G401 (cell line): ENCODE measurements at places on chromosomes 2 and 18.

- DNase-seq = peak; percentile 6
Observed at GRCh38 chr18:77206676-77207374, 42.8 kb upstream of the GALR1 start.

- no peak for DNase-seq
Observed at GRCh38 chr2:199940373-199940772, 14.9 kb downstream of the TYW5 start.

GRCh38 chr2:145020694-145021093 is 500.8 kb upstream of the ZEB2 start:
- DNase-seq = no peak

DNA sequence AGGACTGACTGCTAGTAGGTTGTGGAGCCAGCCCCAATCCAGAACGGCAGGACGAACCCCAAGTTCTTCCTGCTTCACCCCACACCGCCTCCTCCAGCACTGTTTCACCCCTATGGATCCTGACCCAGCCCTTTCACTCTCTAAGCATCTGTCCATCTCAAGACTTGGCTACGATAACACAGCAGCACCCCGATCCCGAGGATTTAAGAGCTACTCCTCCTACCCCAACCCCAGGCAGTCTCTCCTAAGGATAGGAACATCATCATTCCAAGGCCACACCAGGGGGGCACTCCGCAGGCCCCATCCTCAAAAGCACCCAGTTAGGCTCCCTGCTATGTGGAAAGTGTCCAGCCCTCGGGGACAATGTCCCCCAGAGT is 645 bp downstream of the KCTD18 start:
- no peak for DNase-seq

- no peak for DNase-seq
Observed at GRCh38 chr2:219769090-219769910, 141.9 kb downstream of the SLC4A3 start.

- no peak for DNase-seq
Observed at GRCh38 chr2:156435396-156435717, 822 bp upstream of the GPD2 start.

DNA sequence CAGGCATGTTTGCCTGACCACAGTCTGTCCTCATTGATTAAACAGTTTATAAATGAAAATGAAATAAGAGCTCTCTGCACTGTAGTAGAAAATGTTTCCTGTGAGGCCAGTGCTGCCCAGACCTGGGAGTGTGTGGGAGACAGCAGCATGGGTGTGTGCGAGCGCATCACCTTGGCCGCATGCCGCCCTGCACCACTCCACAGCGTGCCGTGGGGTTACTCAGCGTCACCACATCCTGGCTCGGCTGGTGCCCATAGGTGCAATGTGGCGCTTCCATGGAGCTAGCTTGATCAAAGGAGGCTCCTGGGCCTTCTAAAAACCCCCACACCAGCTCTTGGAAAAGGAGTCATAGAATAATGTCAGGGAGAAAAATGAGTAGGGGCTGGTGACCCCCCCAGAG is 76.0 kb upstream of the EPC2 start:
- no peak for DNase-seq

DNA sequence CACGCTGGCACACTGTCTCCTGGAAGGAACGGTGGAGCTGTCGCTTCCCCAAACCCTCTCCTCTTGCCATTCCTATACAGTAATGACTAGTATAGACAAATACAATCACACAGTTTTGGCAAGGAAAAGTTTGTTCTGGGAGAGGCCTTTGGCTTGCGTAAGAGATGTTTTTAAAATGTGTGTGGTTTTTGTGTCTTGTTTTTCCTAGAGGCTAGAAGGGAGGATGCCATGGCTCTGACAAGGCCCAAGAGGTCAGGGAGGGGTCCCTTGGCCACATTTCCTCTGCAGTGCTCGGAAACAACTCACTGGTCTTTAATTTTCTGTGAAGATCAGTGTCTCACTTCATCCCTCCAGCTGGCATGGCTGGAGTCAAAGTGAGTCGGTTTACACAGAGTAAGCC is 195.9 kb downstream of the SH3RF3 start:
- no peak for DNase-seq

DNA sequence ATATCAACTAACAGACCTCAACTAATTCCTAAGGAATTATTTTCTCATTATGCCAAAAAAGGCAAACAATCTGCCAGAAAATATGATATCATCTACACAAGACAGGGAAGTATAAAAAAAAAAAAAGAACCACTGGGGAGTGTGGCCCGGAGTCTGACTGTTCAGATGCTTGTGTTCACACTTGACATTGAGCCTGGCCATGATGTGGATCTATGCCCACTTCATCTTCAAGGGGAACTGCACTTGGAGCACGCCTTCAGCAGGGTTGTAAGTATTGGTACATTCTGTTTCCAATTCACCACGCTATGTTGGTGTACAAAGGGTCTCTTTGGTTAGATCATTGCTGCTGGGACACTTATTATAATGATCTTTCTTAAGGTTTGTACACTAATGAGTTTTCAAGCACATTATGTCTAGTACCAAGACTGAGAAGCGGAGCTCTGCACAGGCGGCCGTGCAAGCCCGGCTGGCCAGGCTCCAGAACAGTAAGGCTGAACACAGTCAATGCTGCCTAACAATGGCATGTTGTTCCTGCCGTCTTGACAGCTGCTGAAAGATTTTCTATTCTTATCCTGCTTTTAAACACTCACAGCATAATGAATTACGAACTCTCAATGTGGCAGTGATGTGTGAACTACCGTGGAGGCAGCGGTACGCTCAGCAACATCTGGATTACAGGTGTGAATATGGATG is 788.4 kb upstream of the SOX11 start:
- DNase-seq = no peak

GRCh38 chr2:129242269-129242668 is 737.2 kb upstream of the RAB6C start:
- DNase-seq = no peak

GRCh38 chr2:68925295-68925896 is 27.3 kb downstream of the GKN2 start:
- peak; percentile 41 for DNase-seq

DNA sequence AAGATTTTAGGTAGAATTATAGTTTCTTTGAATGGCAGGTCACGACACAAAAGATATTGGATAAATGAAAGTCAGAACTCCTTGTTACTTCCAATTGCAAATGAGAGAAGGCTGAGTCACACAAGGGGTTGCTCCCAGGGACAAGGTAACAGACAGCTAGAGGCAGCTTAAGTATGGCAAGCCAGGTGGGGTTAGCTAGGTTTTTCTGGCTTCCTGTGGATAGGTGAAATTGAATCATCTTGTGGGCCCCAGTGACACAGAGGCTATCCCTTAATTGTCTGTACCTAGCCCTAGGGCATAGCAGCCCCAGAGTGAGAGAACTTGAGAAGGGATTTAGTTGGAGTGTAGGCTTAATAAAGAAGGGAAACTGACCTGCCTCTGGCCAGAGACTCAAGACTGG is 407.7 kb upstream of the SLC8A1 start:
- DNase-seq = no peak

DNA sequence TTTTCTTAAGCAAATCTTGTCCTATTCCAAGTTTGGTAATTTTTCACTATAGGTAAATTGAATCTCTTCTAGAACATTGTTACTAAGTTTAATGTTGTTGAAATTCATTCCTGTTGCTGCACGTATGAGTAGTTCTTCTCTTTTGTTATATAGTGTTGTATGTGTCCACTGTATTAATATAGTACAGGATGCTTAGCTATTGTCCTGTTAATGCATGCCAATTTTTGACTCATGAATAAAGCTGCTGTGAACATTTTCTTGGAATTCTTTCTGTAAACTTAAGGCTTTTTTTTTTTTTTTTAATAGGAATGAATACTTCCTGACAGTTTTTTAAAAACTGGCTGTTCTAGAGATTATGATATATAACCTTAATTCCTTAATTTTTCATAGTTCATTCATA is 326.9 kb downstream of the SLC4A3 start:
- no peak for DNase-seq

DNA sequence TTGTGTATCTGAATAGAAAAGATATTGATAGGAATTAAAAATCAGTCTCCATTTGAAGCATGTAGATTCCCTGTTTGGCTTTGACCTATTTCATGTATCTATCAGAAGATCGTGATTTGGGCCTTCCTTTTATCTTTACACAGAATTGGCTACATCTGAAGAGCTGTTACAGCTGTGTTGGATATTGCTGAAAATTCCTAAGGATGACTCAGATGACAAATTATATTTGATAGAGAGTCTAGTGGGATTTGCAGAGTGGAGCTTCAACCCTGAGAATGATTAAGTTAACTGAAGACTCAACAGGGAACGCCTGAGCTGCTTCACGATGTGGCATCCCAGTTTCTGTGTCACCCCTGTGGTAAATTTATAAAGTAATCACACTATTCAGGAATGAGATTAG is 4.9 kb upstream of the COL3A1 start:
- DNase-seq = no peak

DNA sequence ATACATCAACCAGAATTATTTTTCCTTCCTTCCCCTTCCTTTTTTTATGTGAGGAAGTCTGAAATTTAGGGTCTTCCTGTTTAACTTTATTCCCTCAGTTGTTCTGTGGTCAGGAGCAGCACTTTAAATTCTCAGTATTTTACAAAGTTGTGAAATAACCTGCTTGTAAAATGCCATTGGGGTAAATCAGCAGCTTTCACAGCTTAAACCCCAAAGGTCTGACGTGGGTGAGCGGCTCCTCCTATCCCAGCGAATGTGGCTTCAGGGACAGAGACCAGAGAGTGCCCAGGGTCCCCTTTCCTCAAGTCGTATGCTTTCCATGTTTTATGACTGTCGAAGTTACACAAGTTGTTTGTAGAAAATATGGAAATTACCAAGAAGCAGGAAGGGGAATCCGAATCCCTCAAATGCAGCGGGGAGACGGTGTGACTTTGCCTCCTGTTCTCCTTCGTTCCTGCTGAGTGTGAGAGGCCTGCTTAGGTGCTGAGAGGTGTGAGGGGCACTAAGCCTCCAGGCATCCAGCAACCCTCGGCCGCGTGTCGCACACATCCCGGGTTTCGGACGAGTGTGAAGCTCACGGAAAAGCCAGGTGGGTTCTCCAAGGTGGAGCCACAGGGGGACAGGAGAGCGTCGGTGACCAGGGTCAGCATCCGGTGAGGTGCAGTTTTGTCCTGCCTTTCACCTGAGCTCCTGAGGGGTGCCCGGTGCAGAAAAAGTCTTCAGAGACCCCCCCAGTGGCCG is 10.8 kb upstream of the KCNG2 start:
- no peak for DNase-seq

DNA sequence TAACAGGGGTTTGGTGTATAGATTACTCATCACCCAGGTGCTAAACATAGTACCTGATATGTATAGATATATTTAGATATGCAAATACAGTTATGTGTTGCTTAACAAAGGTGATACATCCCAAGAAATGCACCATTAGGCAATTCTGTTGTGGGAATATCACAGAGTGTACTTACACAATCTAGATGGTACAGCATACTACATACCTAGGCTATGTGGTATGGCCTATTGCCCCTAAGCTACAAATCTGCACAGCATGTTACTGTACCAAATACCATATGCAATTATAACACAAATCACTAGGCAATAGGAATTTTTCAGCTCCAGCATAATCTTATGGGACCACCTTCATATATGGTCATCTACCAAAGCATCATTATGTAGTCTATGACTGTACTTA is 43.5 kb upstream of the NPAS2 start:
- DNase-seq = no peak

GRCh38 chr2:180519276-180519675 is 461.1 kb upstream of the UBE2E3 start:
- no peak for DNase-seq

DNA sequence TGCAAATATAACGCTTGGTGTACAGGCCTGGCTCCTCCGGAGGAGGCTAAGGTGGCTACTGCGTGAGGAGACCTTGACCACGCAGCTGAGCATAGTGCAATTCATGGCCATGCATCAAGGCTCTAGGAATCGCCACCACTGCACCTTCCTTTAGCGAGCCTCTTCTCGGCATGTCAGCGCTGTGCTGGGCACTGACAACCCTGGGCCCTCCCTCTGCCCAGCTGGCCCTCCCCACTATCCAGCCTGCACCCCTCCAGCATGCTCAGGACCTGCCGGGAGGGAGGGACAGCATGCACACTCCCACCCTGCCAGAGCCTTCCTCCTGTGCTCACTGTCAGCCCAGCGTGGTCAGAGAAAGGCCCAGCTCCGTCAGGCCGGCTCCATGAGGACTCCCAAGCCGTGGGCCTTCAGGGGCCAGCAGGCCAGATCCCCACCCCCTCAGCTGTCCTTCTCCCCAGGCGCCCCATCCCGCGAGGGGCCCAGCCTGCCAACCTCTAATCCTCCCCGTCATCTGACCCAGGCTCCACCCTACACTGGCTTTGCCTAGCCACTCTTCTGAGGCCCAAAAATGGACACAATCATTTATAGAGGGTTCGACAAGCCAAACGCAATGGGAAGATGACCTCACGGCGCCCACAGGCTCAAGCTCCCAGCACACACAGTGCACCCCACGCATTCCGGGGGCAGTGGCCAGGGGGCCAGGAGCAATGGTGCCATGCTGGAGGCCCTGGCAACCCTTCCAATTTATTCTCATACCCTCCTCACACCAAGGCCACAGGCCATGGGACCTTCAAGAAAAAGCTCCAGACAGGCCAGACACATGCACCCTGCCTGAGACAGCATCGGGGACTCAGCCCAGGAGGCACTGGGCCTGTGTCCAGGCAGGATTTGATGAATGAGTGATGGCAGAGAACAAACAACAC is 3.5 kb downstream of the BIN1 start:
- DNase-seq = no peak

GRCh38 chr2:86021396-86022378 is 84.0 kb downstream of the POLR1A start:
- DNase-seq = peak; percentile 49

GRCh38 chr2:197052356-197052755 is 125.8 kb upstream of the PGAP1 start:
- peak; percentile 70 for DNase-seq

DNA sequence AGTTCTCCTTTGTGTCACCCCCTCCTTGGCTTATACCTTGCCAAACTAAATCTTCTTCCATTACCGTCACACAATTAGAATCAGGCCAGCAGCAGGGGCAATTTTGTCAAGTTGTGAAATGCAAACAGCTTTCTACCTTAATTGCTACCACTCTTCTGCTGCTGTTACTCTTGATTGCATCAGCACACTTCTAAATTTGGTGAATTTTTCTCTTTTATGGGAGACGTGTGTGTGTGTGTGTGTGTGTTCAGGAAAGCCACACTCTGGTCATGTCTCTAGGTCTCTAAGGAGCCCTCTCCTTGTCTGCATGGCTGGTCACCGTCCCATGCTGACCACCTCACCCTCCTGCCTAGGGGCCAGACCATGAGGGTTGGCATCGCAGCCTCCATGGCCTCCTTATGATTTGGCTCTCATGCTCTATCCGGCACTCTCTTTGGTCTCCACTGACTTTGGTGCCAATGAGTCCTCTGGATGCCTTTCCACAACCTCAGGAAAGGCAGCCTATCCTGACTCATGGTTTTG is 87.7 kb downstream of the GATA6 start:
- DNase-seq = no peak

DNA sequence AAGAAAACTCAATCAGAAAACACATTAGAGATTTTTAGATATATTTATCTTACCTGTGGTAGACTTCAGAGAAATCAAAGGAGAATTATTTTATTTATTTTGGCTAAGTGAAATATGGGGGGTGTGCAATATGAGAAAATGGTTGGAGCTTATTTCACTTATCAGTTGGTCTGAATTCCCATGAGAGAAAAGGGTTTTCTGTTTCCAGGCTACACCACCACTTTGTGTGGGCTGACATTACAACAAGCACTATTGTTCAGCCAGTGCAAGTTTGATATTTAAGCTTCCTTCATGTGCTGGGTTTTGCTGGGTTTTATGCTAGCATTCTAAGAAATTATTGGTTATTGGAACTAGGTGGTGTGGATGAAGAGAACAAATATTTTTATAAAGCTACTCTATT is 33.5 kb downstream of the RMND5A start:
- no peak for DNase-seq
